ACHN (cell line): ENCODE measurements at places on chromosomes 5 and 9.

DNA sequence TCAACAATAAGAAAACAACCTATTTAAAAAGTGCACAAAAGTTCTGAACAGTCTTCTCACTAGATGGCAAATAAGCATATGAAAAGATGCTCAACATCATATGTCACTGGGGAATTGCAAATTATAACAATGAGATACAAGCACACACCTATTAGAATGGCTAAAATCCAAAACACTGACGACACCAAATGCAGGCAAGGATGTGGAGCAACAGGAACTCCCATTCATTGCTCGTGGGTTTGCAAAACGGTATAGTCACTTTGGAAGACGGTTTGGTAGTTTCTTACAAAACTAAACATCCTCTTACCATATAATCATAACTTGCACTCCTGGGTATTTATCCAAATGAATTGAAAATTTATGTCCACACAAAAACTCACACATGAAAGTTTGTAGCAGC is 100.9 kb upstream of the TBC1D2 start:
- no peak for DNase-seq

DNA sequence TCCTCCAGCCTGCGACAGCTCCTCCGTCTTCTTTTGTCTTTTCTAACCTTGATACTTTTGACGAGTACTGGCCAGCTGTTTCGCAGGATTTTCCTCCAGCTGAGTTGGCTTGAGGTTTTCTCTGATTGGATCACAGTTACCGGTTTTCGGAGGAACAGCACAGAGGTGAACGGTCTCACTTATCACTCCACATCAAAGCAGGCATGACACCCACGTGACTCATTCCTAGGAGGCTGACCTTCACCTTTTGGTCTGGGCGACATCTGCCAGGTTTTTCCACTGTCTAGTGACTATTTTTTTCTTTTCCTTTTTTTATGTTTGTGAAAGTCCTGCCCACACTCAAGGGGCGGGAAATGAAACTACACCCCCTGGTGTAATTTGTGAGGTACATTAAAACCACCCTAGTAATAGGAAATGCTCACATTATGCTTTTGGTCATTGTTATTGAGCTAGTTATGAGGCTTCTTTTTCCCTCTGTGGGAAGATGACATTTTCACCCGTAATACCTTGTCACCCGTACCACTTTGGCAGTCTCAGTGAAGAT is 319.2 kb downstream of the GADD45G start:
- no peak for DNase-seq

DNA sequence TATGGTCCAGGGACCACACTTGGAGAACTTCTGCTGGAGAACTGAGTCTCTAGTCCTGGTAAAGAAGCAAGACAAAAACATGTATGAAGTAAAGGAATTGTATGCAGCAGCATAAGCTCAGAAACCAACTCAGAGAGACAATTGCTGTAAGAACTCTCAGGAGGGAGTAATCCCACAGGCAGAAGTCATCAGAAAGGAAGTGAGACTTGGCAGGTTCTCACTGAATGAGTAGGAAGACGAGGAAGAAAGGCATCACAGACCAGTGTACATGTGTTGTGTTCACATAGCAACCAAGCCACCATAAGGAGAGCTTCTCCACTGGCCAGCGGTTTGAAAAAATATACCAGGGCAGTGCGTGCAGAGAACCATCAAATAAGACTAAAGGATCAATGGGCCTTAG is 57.9 kb upstream of the FST start:
- no peak for DNase-seq

DNA sequence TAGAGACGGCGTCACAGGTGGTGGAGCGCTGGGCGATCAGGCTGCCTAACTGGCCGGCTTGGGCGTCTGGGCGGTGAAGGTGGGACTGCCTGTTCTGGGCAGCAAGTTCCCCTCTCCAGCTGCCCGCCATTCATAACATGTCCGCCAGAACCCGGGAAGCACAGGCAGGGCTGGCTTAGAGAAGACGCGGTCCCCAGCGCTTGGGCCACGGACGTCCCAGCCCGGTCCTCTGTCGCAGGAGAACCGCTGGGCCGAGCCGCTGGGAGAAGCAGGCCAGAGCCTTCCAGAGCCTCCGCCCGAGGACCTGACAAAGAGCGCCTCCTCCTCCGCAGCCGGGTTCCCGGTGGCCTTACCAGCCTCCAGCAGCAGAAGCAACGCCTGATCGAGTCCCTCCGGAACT is 15.2 kb upstream of the HAND1 start:
- DNase-seq: no peak

DNA sequence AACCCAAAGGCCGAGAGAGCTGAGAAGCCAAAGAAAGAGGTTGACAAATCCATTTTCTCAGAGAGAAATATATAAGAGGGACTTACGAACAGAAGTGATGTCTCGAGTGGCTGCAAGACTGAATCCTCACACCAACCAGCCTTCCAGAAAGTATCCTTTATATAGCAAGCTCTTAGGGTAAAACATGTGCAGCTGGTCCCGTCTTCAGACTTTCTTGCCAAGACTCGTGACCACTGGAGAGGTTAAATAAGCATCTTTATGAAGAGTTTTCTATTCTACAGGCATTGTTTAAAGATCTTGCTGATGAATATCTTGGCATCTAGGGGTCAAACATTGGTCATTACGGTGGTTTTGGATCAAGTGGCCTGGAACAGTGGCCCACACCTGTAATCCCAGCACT is 16.9 kb upstream of the SLC22A4 start:
- no peak for DNase-seq

- DNase-seq: peak; percentile 69
These were observed 87.3 kb upstream of the SLC44A1 start for GRCh38 chr9:105157171-105157583.

- DNase-seq: peak; percentile 12
These were observed 353 bp downstream of the SH3PXD2B start for GRCh38 chr5:172453986-172454357.

DNA sequence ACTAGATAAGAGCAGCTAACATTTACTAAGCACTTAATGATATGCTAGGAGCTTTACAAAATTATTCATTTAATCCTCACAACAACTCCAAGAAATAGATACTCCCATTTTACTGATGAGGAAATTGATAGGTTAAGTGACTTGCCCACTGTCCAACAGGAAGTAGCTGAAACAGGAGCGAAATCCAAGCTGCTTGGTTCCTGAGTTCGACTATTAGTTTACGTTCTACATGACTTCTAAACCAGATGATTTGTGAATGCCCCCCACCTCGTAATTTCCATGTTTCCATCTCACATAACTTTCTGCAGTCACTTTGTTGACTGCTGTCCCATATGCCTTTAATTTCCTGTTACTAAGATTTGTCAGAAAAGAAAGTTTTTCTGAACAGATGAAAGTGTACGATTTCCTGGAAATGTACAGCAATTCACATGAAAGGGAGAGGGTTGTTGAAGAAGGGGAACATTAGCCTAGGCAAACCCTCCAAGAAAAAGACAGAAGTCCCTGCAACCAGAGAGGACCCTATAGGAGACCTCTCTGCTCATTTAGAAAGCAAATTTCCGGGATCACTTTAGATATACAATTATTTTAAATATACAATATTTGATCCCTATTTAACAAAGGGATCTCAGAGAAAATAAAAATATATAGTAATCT is 279.1 kb upstream of the EFNA5 start:
- no peak for DNase-seq

DNA sequence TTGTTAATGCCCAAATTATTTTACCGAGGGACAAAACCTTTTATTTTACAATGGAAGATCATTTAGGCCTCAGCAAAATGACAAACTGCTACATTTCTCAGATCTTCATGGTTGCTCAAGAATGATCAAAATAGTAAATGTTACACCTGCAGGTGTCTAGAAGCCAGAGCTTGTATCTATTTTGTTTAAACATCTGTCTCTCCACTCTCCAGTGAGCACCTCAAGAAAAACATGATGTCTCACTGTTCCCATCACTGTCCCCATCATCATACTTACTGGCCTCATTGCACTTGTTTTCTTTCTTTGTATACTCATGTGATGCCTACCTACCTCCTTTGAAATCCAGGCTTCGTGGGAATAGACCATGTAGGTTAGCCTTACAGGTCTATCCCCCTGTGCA is 149.6 kb downstream of the TTLL11 start:
- no peak for DNase-seq

GRCh38 chr5:117110548-117110947 is 535.9 kb upstream of the SEMA6A start:
- DNase-seq: no peak
